ENCODE measurements at places on chromosomes 11 and 22.

DNA sequence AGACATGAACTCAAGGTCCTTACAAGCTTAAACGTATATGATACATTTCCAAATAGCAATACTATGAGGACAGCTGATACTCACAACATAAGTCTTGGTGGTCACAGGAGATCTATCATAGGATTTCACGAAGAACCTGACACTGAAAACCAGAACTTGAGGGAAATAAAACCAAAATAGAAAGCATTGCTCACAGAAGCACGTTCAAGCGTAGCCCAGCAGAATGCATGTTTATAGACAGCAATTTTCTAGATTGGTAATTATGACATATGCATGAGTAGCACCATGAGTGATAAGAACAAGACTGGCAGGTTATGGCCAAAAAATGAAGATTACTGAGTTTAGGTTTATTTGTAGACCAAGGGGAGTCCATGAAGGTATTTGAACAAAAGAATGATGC is 243.5 kb downstream of the ETS1 start:
- DNase-seq: no peak

DNA sequence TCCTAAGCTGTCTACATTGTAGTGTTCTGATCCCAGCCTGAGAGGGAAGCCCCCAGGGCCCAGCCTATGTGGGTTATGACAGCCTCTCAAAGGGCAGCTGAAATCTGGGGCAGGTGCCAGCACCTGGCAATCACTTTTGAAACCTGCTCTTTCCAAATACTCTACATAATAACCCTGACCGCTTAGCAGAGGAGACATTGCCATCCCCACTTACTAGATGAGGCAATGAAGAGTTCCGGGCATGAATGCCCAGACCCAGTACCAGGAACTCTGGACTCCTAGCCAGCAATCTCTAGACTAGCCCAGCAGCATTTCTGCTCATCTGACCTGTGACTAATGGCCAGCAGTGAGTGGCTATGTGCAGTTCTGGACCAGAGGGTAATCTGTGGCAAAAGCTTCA is 412.4 kb upstream of the CADM1 start:
- DNase-seq: no peak

DNA sequence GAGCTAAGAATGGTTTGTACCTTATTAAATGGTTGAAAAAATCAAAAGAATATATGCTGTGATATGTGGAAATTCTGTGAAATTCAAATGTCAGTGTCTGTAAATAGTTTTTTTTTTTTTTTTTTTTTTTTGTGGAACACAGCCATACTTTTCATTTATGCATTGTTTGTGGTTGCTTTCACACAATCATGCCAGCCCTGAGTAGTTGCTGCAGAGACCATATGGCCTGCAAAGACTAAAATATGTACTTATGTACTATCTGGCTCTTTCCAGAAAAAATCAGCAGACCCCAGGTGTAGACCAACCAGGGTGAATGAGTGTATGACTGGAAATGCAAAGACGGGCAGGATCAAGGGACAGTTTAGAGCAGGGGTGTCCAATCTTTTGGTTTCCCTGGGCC is 98.3 kb downstream of the PTPRJ start:
- no peak for DNase-seq

DNA sequence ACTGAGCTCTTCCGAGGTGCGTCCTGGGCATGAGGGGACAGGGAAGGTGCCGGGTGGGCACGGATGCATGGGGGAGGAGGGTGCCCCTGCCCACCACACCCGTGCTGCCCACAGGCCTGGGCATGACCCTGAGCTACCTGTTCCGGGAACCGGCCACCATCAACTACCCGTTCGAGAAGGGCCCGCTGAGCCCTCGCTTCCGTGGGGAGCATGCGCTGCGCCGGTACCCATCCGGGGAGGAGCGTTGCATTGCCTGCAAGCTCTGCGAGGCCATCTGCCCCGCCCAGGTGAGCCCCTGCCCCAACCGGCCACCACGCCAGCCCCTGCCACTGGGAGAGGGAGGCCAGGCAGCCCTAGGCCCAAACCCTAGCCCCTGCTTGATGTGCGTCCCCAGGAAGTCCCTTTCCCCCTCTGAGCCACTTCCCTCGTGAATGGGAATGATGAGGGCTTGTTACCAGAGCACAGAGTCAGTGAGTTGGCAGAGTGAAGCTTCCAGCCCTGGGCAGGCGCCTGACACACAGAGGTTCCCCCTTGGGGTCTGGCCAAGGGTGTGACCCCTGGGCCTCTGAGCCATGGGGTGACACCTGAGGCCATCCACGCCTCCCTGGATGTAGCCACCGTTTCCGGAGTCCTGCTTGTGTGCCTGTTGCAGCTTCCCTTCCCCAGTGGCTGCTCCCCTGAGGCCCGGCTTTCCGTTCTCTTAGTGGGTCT is 2.7 kb downstream of the NDUFS8 start:
- no peak for DNase-seq

DNA sequence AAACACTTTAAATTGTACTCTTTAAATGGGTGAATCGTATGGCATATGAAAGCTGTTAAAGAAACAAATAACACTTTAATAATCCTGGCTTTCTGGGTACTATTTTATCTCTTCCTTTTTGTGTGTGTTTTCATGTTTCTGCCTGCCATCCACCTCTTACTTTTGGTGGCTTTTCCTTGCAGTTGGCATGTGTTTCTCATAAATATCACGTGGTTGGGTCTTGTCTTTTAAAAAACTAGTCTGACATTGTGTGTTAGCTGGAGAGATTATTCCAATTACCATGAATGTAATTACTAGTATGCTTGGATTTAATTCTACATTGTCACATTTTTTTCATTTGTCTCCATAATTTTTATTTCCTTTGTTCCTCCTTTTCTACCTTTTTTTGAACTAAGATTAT is 262.9 kb upstream of the B3GAT1 start:
- DNase-seq: no peak

DNA sequence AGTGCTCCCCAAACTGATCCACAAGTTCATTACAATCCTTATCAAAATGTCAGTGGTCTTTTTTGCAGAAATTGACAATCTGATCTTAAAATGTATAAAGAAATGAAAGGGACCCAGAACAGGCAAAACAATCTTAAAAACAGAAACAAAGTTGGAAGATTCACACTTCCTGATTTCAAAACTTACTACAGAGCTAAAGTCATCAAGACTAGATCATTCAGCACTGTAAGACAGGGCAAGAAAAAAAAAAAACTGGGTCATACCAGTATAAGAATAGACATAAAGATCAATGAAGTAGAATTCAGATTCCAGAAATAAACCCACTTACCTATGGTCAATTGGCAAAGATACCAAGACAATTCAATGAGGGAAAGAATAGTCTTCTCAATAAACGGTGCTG is 4.5 kb upstream of the STK33 start:
- no peak for DNase-seq

DNA sequence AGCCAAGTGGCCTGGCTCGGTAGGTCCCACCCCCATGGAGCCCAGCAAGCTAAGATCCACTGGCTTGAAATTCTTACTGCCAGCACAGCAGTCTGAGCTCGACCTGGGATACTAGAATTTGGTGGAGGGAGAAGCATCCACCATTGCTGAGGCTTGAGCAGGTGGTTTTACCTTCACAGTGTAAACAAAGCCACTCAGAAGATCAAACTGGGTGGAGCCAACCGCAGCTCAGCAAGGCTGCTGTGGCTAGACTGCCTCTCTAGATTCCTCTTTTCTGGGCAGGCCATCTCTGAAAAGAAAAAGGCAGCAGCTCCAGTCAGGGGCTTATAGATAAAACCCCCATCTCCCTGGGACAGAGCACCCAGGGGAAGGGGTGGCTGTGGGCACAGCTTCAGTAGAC is 22.3 kb upstream of the OR5B21 start:
- DNase-seq: no peak

DNA sequence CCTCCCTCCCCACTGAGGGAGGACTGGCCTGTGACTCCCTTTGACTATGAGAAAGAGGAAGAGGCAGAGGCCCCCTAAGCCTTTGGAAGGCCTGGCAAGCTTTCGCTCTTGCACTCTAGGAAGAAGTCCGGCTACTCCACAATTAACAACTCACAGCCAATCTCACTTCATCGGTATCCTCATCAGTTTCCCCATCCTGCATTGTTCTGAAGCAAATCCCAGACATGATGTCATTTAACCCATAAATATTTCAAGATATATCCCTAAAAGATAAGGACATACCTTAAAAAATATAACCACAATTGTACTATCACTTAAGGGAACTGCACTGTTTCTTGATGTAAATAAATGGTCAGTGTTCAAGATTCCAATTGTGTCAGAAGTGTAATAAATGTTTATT is 63.1 kb downstream of the CWC15 start:
- no peak for DNase-seq

DNA sequence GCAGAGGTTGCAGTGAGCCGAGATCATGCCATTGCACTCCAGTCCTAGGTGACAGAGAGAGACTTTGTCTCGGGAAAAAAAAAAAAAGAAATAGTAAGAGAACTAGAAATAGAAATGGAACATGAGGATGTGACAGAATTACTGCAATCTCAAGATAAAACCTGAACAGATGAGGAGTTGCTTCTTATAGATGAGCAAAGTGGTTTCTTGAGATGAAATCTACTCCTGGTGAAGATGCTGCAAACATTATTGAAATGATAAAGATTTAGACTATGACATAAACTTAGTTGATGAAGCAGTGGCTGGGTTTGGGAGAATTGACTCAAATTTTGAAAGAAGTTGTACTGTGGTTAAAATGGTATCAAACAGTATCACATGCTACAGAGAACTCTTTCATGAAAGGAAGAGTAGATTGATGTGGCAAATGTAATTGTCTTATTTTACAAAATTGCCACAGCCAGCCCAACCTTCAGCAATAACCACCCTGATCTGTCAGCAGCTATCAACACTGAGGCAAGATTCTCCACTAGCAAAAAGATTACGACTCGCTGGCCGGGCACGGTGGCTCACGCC is 13.7 kb downstream of the XNDC1N start:
- no peak for DNase-seq

DNA sequence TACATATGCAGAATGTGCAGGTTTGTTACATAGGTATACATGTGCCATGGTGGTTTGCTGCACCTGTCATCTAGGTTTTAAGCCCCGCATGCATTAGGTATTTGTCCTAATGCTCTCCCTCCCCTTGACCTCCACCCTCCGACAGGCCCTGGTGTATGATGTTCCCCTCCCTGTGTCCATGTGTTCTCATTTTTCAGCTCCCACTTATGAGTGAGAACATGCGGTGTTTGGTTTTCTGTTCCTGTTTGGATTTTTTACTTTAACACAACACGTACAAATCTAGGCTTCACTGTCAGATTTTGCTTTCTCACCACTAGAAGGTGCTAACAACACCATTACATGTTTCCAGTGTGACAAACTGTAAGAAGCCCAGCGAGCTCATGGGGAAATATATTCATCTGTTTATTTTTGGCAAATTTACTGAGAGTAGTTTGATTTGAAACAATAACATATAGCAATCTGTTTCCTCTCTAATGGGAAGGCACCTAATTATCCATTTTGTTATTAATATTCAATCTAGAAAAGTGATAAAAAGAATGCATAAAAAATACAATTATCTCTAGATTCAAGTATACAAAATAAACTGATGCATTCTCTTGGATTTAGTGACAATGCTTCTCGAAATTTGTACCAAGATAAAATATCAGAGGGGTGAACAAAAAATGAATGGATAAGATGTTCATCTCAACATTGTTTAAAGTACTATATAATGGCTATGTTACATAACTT is 23.2 kb upstream of the BIRC3 start:
- peak; percentile 44 for DNase-seq

DNA sequence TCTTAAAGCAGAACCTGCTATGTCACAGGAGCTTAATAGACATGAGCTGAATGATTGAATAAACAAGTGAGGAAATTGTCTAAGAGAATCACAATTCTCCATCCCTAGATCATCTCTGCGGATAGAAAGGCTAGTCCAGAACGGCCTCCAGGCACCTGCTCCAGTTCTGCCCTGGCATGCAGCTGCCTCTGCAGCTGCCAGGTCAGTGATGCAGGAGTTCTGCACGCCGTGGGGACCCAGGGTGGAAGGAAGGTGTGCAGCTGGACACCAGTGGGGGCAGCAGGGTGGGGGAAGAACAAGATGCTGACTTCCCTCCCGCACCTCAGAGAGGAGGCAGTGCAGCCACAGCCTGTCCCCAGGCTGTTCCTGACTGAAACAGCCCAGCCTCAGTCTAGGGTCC is 192.1 kb upstream of the NCAM1 start:
- DNase-seq: no peak
